Activated CD4-positive, alpha-beta T cell treated with anti-CD3 and anti-CD28 coated beads for 24 hours (primary cell): ENCODE measurements at places on chromosomes 11 and 22.

DNA sequence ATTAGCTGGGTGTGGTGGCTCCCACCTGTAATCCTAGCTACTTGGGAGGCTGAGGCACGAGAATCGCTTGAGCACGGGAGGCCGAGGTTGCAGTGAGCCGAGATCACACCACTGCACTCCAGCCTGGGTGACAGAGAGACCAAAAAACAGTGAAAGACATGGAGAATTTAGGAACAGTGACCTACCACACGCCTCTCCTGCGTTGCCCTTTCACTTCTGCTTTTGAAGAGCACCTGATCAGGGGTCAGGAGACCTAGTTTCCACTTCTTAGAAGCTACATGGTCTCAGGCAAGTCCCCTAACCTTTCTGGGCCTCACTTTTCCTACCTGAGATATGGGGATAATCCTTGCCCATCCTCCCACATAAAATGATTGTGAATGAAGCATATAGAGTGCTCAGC is 12.2 kb downstream of the SLC35C1 start:
- DNase-seq, result no peak

- no peak for DNase-seq
These were observed 17.1 kb upstream of the APOL4 start for GRCh38 chr22:36218648-36219193.

GRCh38 chr22:40425082-40425481 is 54.7 kb downstream of the SGSM3 start:
- no peak for DNase-seq

- DNase-seq, result peak; percentile 52
These were observed 1.6 kb downstream of the BRD1 start for GRCh38 chr22:49825944-49826602.

DNA sequence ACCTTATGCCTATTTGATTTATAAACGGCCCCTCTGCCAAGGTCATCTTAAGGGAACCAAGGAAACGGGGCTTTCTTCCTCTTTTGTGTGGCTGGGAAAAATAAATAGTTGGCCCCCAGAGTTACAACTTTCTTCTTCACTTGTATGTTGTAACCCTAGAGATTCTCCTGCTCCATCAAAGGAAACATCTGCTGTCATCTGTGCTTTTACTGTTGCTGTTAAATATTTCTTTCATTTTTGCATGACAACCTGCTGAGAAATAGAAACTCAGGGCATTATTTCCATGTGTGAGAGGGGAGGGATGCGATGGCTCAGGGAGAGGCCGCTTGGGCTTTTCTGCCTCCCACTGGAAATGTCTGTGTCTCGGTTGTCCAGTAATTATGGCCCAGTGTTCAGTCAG is 21.8 kb upstream of the CDC42EP2 start:
- DNase-seq, result no peak

DNA sequence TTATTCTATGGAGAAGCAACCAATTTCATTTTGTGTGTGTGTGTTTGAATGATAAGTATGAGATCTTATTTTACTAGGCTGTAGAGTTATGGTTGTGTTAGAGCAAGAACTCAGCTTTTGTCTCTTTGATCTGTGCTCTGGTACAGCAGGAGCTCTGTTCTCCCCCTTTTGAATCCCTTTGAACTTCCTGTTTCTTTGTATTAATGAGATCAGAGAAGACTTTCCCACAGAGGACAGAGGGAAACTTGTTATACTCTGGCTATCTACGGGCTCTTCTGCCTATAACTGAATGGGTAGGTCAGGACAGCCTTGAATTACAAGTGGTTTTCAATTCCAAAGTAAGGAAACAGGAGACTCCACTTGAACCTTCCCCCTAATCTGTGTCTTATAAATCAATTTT is 1015.0 kb upstream of the RAG2 start:
- DNase-seq, result no peak

DNA sequence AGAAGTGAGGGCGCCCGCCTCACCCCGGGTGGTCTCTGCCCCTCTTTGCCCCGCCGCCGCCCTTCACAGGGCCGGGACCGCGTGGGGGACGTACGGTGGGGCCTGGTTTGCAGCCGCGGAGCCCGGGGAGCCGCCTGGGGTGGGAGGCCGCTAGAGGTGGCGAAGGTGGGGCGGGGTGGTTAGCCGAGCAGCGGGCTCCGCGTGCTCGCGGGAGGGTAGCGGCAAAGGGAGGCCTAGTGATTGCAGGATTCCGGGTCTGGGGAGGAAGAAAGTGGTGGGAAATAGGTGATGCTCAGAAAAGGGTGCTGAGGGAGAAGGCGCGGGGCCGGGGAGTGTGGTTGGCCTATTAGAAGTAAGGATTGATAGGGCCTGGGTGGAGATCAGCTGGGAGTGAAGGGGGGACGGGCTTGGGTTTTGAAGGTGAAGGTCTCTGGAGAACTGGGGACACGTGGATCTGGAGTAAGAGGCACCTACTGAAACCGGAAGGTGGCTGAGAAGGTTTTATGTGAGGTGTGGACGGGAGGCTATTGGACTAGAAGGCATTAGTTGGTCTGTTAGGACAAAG is 571 bp downstream of the FAR1 start:
- DNase-seq, result no peak

DNA sequence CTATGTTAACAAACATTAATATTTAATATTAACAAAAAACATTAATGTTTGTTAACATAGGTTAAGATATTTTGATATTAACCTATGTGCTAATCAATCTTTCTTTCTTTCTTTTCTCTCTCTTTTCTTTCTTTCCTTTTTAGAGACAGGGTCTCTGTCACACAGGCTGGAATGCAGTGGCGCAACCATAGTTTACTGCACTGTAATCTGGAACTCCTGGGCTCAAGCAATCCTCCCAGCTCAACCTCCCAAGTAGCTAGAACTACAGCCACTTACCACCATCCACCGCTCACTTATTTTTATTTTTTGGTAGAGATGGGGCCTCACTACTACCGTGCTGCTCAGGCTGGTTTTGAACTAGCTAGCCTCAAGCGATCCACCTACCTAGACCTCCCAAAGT is 13.2 kb downstream of the SIK3 start:
- no peak for DNase-seq

DNA sequence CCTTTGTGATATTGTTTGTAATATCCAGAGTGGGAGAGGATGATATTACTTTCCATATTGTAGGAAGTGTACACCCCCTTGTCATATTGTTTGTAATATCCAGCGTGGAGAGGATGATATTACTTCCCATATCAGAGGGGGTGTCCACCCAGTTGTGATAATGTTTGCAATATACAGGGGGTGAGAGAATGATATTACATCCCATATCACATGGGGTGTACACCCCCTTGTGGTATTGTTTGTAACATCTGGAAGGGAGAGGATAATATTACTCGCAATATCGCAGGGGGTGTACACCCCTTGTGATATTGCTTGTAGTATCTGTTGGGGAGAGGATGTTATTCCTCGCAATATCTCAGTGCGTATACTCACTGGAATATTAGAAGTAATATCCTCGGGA is 61.5 kb downstream of the PRSS23 start:
- DNase-seq, result no peak

DNA sequence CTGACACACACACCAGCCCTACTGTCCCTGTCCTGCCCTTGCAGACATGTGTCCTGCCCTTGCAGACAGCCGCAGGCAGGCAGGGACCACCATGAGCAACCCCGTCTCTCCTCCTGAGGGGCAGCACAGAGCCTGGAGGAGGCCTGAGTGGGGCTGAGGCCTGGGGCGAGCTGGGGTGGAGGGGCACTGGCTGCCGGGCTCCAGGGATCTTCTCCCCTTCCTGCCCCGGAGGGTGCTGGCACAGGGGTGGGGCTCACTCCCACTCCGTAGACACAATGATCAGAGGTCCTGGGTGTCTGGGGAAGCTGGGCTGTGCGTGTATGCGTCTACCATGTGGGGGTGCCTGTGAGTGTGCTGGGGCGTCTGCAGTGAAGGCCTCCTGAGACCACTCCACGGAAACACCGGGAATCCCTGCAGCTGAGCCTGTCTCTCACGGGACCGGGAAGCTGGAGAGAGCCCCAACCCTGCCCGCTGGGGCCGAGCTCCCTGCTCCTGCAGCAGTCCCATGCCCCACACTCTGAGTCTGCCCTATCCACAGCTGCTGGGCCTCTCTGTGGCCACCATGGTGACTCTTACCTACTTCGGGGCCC is 588 bp downstream of the TSPAN32 start:
- no peak for DNase-seq

GRCh38 chr11:6755303-6755952 is 16.3 kb downstream of the OR2AG2 start:
- peak; percentile 36 for DNase-seq

- DNase-seq, result no peak
These were observed 266.5 kb downstream of the TENM4 start for GRCh38 chr11:79174045-79175008.

DNA sequence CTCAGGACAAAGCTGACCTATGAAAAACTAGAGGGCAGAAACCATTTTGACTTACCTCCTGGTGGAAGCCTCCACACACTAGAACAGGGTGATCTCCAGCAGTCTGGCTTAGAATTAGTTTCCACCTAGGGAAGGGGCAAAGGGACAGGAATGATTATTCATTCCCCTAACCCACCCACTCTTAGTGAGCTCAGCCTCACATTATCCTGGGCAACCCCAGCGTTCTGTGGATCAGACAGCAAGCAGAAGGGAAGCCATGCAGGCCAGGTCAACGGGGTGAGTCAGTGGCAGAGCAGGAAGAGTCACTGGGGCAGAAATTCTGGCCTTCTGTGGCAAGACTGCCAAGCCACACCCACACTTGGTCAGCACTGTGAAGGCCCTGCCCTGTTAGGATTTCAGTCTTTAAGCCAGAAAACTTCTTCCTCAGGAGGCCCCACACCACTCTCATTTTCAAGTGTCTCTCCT is 10.5 kb downstream of the NUMA1 start:
- DNase-seq, result no peak

- DNase-seq, result no peak
These were observed 222.2 kb upstream of the TENM4 start for GRCh38 chr11:79663017-79663416.

GRCh38 chr22:23777776-23778576 is 5.3 kb downstream of the MMP11 start:
- no peak for DNase-seq

- peak; percentile 35 for DNase-seq
These were observed at the start of gene PRRG4 for GRCh38 chr11:32829680-32830412. TSS of gene PRRG4 (plus strand) at chr11:32829927. CDS start at chr11:32830530, 603 bp downstream.

DNA sequence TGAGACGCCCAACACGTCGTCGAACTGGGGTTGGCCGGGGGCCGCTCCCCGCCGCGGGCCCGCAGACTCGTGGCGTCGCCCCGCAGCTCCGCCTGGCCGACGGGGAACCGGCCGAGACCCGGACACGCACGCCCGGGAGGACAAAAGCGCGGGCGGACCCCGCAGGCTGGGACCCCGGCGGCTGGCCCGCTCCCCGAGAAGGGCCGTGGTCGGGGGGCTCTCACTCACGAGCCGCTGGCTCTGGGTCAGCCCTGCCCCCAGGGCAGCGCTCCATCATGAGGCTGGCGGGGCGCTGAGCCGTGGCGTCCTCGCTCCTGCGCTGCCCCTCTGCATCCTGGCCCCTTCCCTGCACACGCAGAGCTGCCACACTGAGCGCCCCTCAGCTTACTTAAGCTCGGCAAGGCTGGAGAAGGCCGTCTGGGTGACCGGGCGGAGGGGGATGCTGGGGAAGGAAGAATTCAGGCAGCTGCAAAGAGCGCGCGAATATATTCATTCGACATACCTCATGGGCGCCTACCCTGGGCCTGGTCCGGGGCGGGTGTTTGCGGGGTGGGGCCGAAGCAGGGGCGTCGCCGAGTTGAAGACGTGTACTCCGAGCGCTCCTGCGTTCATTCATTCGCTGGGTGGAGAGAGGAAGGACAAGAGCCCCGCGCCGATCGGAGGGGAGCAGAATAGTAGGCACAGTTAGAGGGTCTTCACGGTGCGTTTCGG is 579 bp upstream of the CYB5R2 start:
- no peak for DNase-seq

- no peak for DNase-seq
These were observed 1419.0 kb downstream of the TBC1D22A start for GRCh38 chr22:48181263-48181955.

DNA sequence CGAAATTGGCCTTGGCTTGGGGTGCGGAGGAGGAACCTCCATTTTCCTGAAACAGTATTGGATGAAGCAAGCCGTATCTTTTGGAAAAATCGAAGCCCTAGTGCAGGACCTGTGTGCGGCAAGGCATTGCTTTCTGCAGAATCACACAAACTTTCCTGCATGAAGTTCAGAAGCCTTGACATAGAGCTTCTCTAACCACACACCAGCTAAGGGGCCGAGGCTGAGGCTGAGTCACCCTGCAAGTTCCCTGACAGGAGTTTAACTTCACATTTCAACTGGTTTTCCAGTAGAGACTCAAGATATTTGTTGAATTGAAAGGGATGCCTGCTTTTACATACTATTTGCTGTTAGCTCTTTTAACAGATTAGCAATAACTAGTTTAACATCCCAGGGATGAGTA is 67.8 kb downstream of the TCF20 start:
- DNase-seq, result peak; percentile 35

GRCh38 chr11:121802542-121802941 is 313.5 kb downstream of the BLID start:
- no peak for DNase-seq

DNA sequence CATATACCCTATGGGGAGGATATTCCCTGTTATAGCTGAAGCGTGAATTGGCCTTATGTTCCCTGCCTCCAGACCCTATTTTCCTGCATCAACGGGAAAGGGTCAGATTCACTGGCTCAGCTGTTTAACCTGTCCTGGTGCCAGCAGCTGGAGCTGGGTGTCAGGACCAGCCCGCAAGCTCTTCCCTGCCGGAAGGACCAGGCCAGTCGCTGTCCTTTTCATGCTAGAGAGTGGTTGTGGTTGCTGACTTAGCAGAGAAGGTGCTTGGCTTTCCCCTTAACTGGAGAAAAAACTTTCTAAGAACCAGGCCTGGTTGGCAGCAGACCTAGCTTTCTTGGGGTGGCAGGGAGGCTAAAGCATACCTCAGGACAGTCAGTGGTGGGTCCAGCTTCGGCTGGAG is 5.2 kb upstream of the SREBF2 start:
- no peak for DNase-seq

DNA sequence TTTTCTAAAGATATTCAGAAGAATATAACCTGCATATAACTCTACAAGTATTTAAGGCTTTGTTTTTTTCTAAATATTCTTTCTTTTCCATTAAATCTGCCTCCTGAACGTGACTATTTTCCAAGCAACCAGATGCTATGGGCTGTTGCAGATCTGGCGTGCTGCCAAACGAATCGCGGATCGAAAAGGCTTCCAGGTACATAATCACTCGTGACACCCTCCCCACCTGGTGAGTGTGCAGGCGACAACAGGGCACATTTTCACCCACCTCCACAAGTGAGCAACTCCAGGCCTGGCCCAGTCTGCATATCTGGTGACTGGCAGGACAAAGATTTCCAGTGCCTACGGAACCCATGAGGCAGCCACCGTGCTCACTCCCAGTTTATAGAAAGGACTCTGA is 660.1 kb downstream of the OPCML start:
- DNase-seq, result no peak

DNA sequence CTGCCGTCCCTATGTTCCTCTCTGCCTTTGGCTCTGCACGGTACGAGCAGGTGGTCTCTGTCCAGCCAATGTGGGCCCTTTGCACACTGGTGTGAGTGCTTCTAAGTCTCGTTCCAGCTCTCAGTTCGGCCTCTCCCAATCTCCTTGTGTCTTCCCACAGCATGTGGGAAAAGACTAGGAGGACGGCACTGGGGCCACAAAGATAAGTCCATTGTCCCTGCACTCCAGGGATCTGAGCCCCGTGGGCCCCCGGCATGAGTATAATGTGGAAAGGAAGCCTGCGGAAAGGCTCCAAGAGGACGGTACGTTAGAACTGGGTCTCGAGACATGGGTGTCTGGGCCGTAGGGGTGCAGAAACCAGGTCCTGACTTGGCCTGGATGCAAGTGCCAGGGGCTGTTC is 16.4 kb downstream of the MYEOV start:
- no peak for DNase-seq

GRCh38 chr11:134951305-134951700 is 539.3 kb upstream of the B3GAT1 start:
- no peak for DNase-seq
